Effector memory CD4-positive, alpha-beta T cell (primary cell): ENCODE measurements at places on chromosomes 12 and 14.
A peak's percentile ranks its signal among the peaks of the same experiment; 100 is the strongest.

DNA sequence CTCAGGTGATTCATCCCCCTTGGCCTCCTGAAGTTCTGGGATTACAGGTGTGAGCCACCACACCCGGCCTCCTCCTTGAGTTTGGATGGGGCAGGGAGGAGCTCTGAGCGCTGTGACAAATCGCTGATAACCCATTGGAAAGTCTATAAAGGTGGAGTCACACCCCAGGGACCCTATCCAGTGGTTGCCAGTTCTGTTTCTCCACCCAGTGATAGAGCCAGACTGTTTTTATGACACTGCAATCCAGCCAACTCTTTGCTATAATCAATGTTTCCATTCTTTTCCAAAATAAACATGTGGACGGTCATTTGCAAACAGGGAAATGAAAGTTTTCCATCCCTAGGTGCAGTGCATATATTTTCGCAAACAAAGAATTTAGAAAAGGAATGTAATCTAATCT lies 142.0 kb upstream of the PELI2 start:
- no peak for DNase-seq

GRCh38 chr12:116969615-116970585 lies 59.1 kb downstream of the FBXW8 start:
- no peak for DNase-seq

- no peak for DNase-seq
These were observed 60.3 kb upstream of the GALNT9 start for GRCh38 chr12:132389526-132390286.

- DNase-seq: no peak
These were observed 84.9 kb downstream of the MIA2 start for GRCh38 chr14:39318574-39318973.

DNA sequence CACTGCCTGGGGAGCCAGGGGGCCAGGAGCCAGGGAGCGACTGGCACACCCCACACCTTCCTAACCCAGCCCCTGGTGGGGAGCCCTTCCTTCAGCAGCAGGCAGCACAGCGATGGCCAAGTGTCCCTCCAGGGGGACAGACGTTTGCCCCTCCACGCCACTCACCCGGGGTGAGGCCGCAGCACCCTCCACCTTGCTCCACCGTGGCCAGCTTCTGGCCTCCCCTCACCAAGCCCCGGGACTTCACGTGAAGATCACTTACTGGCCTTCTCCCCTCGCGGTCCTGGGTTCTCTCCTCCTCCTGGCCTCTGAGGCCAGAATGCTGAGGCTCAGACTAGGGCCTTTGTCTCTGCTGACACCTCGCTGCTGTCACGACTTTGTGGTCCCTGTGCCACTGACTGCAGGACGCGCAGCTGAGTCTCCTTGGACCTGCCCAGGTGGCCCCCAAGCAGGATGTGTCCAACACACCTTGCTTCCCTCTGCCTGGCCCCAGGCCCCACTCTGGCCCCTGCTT lies 3.5 kb upstream of the ASPG start:
- no peak for DNase-seq

DNA sequence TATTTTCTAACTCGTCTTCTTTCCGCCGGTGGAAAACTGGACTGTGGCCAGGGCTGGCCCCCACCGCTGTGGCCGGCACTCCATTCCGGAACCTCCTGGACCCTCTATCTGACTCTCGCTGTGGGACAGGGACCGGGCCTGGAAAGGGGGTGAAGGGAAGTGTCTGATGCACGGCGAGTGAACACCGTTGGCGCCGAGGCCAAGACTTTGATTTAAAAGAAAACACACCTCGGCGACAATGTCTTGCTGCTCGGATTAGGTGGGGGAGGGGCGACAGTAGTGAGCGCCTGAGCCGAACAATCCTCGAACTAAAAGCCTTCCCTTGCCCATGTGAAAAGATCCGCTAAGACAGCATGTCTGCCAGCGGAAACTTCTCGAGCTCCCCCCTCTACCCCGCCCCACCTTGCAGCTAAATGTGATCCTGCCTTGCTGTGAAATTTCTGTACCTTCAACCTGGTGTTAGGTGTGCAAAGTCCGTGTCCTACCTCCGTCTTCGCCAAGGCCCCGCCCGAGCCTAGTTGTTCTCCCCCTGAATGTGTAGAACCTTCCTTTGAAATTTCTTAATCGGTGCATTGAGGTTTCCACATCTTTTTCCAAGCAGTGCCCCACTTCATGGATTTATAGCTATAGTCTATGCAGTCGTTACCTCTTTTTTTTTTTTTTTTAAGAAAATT lies 862 bp upstream of the HOTAIR start:
- DNase-seq: no peak

DNA sequence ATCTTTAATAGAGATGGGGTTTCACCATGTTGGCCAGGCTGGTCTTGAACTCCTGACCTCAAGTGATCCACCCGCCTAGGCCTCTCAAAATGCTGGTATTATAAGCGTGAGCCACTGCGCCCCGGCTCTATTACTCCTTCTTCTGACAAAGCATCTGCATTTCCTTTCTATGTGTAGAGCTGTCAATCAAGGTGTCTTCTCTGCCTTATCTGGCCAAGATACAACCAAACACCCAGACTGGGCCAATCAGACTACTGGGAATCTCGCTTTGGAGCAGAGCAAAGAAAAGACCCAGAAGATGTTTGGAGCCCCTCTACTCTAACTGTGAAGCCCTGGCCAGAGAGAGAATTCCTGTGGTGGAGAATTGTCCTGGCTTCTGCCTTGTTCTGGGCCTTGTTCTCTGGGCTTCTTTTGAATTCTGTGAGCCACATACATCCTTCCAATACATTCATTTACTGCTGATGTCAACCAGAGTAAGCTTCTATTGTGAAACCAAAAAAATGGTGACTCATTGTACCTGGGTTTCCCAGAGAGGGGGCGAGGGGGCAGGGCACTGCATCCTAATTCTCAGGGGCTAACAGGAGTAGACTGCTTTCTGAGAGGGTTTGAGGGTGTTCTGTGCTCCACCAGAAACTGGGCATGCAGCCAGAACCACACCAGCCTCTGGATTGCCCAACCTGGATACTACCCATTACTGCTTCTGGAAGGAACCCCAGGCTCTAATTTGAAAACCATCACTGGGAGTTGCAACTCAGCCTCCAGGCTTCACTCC lies 18.8 kb upstream of the FLVCR2 start:
- no peak for DNase-seq

DNA sequence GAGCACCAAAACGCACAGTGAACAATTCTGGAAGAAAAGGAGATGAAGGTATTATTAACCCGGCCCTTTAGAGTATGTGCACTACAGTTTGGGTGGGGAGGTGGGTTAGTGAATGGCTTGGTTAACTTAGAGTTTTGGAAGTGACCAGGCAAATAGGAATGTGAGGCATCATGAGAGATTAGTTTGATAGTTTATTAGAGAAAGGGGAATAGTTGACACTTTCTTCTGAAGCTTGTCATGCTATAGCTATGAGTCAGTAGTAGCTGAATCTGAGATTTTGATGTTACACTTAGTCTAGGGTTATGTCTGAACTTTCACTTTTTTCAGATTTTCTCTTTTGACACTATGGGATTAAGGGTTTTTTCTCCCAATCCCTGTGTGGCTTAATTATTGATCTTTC lies 567.2 kb downstream of the SNAPC1 start:
- no peak for DNase-seq

GRCh38 chr14:39229222-39229543 lies 4.5 kb upstream of the MIA2 start:
- DNase-seq: peak; percentile 18

DNA sequence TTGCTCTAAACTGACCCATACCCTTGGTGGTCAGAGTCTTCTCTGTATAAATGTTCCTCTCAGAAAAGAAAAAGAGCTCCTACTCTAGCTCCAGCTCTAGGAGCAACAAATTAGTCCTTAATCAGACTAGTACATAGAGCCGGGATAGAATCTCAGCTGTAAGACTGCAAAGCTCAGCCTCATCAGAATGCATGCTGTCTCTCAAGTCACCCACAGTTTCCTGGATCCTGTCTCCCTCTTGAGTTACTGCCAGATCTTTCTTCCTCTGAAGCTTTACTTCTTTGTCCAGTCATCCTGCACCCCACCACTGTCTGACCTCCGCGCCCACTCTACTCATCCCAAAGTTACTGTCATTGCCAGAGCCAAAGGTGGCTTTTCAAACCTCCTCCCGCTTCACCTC lies 139.3 kb upstream of the PRMT8 start:
- no peak for DNase-seq

DNA sequence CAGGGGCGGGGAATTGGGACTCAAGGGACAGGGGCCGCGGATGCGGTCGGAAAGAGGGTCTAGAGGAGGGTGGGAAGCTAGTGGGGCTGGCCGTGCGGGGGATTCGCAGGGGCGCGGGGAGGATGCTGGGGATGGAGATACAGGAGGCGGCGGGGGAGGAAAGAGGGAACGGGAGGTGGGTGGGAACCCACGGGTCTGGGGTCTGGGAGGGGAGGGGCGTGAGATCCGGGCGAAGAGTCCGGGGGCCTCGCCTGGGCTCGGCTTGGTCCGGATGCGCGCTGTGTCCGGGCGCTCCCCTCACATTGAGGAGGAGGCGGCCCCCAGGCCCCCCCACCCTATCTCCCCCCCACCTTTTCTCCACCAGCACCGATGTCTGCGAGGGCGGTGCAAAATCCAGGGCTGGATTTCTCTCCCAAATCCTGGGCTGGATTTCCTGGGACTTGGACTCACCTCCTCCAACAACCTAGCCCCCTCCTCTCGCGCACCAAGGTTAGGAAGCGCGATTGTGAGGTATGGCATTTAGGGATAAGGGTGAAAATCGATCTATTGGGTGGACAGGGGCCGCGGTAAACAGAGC lies at the start of gene AGAP2:
AGAP2 (minus strand) TSS at position 82 of the 577 bp plus-strand sequence. CDS start 496 bp downstream, outside the sequence.
- DNase-seq: no peak

DNA sequence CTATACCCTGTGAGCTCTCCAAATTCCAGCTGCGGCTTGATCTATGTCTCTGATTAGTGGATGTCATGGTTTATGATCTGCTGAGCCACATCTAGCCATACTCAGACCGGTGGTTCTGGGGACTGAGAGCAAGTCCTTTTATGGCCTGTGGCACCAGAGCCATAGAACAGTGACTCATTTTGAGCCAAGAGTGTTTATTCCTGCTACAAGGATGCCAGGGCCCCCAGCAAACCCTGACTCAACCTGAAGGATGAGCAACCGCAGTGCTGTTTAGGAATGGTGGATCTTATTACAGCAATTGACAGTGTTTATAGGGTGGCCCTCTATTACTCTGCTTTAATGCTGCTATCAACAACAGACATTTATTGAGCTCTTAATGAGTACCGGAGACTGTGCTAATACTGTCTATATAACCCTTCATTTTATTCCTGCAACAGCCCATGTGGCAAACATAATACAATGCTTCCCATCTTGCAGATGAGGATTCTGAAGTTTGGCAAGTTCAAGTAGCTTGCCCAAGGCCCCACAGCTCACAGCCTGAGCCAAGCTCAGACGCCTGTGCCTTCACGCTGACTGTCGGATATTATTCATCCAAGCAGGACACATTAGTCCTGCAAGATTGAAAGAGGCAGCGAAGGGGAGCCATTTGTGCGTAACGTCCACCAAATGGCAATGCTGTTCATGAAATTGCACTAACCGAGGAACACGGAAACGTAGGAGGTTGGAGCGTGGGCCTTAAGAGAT lies 273.6 kb upstream of the PWP1 start:
- DNase-seq: no peak

GRCh38 chr14:92413379-92413778 lies 90.4 kb downstream of the SLC24A4 start:
- DNase-seq: no peak

DNA sequence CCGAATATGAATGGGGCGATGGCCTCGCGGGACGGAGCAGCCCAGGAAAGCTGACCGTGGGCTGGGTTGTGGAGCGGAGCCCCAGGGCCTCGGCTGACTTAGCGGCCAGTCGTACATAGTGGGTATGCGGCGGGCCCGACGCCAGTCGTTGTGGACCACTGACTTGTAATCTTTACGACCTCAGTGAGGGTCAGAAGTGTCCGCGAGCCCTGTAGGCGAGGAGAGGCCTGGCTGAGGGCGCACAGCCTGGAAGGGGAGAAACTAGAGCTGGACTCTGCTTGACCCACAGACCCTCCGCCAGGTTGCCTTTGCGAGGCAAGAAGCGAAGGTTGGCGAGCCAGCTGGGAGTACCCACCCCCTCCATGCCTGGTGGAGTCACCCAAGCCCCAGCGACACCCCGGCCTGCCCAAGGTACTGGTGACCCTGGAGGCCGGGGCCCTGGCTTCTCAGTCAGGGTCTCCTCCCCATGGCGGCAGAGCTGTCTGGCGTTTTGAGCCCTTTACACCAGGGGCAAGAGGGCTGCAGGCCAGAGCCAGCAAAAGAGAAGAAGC lies 15.6 kb upstream of the DYNC1H1 start:
- DNase-seq: no peak

GRCh38 chr14:54047645-54048308 lies 91.2 kb upstream of the BMP4 start:
- DNase-seq: no peak

GRCh38 chr12:39764944-39765560 lies 145.4 kb upstream of the ABCD2 start:
- no peak for DNase-seq

GRCh38 chr12:15527201-15528080 lies 205.1 kb downstream of the PTPRO start:
- DNase-seq: no peak

DNA sequence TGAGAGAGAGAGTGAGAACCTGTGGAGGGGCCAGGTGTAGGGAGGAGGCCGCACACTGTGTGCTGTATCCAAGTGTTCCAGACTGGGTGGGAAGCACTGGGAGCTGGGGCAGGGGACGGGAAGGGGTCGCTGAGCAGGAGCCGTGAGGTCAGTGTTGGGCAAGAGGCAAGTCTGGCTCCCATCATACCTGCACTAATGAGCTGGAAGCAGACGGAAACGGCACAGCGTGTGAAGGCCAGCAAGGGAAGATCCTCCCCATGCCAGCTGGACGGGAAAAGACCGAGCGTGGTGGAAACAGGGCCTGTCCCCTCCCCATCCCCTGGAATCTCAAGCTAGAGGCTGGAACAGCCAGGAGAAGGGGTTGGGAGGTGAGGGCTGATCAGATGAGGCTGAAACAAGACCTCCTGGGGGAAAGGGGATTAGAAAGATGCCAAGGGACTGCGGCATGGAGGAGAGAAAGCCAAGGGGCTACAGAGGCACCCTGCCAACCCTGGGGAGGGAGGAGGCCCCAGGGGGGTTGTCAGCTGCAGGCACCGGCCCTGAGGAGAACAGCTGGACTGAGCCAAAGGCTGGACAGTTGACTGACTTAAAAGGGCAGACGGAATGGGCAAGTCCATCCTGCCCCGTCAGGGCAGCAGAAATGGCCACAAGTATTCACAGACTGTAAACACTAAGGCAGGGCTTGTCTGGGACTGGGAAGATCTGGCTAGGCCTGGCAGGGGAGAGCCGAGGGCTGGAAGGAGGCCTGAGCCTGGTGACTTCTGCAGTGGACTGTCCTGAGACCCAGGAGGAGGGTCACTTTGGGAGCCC lies 19.0 kb upstream of the LTBP2 start:
- DNase-seq: no peak

DNA sequence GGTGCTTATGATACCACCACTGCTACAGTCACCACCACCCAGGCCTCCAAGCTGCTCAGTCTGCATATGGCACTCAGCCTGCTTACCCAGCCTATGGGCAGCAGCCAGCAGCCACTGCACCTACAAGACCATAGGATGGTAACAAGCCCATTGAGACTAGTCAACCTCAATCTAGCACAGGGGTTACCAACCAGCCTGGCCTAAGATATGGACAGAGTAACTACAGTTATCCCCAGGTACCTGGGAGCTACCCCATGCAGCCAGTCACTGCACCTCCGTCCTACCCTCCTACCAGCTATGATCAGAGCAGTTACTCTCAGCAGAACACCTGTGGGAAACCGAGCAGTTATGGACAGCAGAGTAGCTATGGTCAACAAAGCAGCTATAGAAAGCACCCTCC lies 55.1 kb downstream of the BRMS1L start:
- no peak for DNase-seq
